ENCODE measurements at places on chromosomes 12 and 14. TPM values are rescaled to one million over a fixed set of nuclear protein-coding genes. Genes with fewer than 3 reads are reported as not detected.

Gene C1S
- total RNA-seq: 525 TPM

Gene SERPINA4
- total RNA-seq: not detected

Gene SLC10A1
- total RNA-seq: not detected

Gene GPD1
- total RNA-seq: not detected

Gene PLEKHG7
- total RNA-seq: 1.5 TPM

Gene PSME1
- 168 TPM for total RNA-seq

Gene PAPLN
- 32.6 TPM for total RNA-seq

Gene TAS2R8
- total RNA-seq: not detected

Gene CCDC184
- 2.7 TPM for total RNA-seq

Gene CFL2
- 157 TPM for total RNA-seq

Gene MYF5
- total RNA-seq: not detected

Gene DYRK4
- total RNA-seq: 37.8 TPM

Gene RFC5
- total RNA-seq: 4.6 TPM

Gene SLC39A2
- not detected for total RNA-seq
